ENCODE measurements at places on chromosomes 5 and 9.

- DNase-seq: no peak
Observed at GRCh38 chr9:22073349-22073748, 64.2 kb upstream of the CDKN2B start.

DNA sequence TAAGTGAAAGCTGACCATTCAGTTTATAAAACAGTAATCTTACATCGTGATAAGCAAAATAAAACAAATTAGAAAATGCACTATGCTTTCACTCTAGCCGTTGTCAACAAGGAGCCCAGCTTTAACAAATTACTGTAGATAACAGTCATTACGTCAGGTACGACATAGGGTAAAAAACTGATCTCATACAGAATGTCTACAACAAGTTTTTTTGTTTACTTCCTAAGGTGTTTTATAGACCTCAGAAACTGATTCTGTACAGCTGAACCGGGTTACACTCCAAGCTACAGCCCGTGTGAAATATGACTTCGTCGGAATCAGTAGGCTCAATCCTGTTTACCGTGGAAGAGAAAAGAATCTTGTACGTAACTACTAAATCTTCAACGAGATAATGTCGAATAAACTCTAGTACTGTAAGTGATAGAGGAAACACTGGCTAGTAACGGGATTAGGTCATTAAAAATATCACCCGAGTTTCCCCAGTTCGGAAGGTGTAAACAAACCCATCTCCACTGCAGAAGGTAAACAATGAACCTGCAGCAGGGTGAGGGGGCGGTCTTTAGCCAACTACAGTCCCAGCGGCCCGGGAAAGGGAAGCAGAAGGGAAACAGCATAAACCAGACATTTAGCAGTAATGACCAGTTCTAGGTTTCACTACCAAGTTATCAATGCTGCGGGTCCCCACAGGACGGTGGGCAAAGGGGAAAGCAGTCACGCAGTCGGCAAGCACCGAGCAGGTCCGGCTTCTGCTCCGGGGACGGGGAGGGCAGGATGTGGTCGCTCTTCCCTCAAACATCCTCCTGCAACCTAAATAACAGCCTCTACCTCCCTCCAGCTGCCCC, 1.1 kb downstream of the RICTOR start:
- DNase-seq: peak; percentile 43

DNA sequence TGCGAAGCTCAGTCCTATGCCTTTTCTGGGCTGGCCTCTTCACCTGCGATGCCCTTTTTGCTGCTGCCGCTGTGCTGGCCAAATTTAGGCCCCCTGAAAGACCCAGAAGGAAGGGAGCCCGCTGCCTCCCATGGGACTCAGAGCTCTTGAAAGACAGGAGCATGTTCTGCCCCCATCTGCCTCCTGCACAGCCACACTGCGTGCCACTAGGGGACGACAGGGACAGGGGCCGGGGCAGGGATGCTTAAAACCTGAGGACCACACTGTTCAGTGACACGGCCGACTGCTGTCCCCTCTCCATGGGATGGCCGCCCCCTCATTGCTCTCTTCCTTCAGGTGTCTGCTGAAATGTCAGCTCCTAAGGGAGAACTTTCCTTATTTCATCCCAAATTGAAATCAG, 132.4 kb downstream of the ADAMTS2 start:
- DNase-seq: no peak

- no peak for DNase-seq
Observed at GRCh38 chr5:127609957-127610356, 38.9 kb upstream of the CTXN3 start.

DNA sequence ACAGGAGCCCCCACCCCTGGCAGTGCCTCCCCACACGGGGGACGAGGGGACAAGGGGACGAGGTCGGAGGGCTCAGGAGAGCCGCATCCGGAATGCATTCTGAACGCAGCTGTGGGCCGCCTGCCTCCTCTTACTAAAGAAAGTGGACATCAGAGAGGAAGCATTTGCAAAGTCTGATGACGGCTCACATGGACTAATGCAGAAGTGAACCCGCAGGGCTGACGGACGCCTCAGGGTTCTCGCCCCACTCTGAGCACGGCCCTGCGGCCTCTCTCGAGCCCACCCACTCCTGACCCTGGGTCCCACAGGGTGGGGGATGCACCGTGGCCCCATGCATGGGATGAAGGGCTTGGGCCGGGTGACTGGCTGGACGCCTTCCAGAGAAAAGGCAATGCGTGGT, 5.9 kb downstream of the LPCAT1 start:
- no peak for DNase-seq

- no peak for DNase-seq
Observed at GRCh38 chr5:110727025-110727314, 499 bp upstream of the TMEM232 start.

- DNase-seq: no peak
Observed at GRCh38 chr5:135073761-135074345, 39.8 kb upstream of the PITX1 start.

DNA sequence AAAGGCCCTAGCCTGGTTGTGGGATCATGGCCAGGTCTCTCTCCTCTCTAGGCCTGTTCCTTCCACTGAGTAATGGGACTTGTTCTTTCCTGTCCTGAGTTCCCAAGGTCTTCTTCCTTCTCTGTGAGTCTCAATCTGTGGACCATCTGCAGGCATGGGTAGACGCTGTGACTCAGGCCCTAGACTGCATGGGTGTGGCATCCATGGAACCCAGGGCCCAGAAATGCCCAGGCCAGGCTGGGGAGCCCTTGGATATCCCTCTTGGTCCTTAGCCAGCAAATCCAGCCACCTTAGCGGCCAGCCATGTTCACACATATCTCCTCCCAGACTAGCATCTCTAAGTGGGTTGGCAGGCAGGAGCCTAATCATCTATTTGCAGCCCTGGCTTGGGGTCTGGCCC, 2.3 kb upstream of the ACSL6 start:
- DNase-seq: no peak

- no peak for DNase-seq
Observed at GRCh38 chr9:109640580-109641371, 139.2 kb upstream of the PALM2AKAP2 start.

GRCh38 chr9:120043448-120043847, 536.5 kb downstream of the CDK5RAP2 start:
- DNase-seq: no peak

- DNase-seq: no peak
Observed at GRCh38 chr9:123485216-123485615, 129.2 kb downstream of the CRB2 start.

- no peak for DNase-seq
Observed at GRCh38 chr9:70133253-70134208, 89.9 kb downstream of the MAMDC2 start.

GRCh38 chr9:109463924-109464625, 34.0 kb downstream of the PTPN3 start:
- no peak for DNase-seq

GRCh38 chr5:51347704-51348103, 35.5 kb upstream of the ISL1 start:
- no peak for DNase-seq

- DNase-seq: no peak
Observed at GRCh38 chr5:105630803-105631202, 2039.9 kb downstream of the EFNA5 start.

DNA sequence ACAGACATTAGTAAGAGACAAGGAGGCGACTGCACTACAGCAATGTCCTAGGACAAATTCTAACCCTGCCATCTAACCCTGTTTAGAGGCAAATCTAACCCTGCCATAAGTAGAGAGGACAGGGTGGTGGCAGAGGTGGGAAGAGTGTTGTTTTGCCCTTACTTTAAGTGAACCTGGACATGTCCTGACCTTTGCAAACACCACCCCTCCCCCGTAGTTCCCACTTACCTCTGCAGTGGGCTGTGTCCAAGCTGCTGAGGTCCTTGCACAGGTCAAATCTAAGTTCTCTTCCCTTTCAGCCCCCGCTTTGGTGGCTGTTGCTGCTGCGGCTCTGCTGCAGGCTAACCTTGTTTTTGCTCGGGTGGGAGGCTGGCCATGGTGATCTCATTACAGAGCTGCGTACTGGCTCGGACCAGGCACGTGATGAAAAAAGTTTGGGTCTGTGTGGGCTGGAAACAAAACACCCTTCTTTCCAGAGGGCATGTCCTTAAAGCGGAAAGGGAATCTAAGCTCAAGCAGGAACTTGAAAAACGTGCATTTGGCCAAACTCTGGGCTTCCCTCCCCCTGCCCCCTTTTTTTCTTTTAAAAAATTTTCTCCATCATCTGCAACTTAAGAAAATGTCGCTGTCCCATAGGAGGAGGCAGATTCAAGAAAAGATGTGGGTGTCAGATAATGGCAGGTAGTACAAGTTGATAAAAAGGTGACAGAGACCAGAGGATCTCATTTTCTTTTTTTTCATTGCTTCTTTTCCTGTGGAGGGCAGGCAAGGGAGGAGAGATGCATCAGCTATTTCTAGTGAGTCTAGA, at the start of gene FAXDC2:
Gene FAXDC2 (minus strand): TSS at position 349 of the 808 bp plus-strand sequence. CDS start 12,425 bp downstream, outside the sequence.
- DNase-seq: no peak

DNA sequence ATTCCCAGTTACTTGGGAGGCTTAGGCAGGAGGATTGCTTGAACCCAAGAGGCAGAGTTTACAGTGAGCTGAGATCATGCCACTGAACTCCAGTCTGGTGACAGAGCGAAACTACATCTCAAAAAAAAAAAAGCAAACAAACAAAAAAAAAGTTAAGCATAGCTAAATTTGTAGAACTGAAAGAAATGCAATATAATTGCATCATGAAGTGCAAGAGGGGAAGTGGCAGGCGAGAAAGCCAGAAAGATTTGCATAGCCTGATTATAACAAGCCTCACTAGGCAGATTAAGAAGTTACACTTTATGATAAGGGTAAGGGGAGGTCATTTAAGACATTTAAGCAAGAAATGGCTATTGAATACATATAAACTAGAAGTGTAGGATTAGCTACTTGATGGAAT, 187.1 kb downstream of the EDIL3 start:
- no peak for DNase-seq

GRCh38 chr5:153491038-153491744, 721 bp downstream of the GRIA1 start:
- no peak for DNase-seq

DNA sequence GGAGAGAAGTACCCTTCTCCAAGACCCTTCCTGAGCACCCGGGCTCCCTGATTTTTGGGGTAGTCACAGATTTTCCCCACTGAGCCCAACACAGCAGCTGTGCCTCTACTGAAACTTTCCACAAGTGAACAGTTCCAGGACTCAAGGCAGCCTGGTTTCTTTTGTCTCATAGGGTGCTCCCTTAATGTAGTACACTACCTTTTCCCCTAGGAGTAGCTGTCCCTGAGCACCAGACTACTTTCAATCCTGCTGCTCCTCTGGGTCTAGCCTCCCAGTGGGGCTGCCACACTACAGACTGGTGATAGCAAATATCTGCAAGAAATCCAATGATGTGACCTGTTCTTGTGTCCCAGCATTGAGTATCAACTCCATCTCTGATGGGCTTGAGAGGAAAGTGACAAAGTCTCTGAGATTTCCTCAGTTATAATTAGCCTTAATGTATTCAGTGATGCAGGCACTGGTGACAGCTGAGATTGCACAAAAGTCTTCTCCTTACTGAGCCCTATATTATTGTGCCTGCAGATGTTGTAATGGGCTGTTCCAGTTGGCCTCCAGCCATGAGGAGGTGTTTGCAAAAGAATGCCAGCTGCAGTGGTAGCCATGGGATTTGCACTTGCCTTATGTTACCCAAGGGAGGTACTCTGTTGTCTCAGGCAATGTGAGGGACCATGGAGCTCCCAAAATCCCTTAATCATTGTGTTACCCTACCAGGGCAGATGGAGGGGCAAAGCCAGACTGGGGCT, 1802.5 kb downstream of the EFNA5 start:
- DNase-seq: no peak

- no peak for DNase-seq
Observed at GRCh38 chr5:14109041-14109747, 33.9 kb upstream of the TRIO start.

- no peak for DNase-seq
Observed at GRCh38 chr9:16519001-16519400, 351.5 kb downstream of the BNC2 start.

- DNase-seq: no peak
Observed at GRCh38 chr9:134328341-134328840, 2.1 kb downstream of the RXRA start.

DNA sequence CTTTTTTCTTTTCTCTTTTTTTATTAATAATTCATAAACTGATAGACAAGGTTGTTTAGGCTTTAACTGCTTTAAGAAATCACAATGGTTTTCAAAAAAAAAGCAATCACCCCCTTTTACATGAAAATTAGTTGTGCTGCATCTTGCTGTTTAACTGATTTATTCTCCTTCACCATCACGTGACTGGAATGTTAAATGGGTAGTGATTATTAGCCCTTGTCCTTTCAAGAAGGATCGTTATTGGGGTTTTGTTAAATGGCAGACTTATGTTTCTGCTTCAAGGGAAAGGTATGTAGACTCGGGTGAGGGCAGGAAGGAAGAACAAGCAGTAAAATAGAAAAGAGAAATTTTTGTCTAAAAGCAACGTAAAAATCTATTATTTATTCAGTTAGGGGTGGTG, 175.6 kb upstream of the TLE4 start:
- DNase-seq: no peak

DNA sequence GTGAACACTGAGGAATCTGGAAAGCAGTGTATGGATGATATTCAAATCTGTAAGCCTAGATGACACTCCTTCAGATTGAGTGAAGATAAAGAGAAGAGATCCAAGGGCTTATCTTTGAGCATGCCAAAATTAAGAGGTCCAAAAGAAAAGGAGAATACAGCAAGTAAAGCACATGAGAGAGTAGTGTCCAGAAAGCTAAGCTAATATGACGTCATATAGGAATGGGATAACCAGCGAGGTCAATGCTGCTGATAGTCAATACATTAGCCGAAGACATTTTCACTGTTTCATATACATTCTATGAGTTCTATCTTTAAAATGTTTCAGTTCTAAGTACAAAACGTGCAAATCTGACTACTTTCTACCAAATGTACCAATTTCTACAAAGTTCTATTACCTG, 975.8 kb downstream of the TLE4 start:
- no peak for DNase-seq

- DNase-seq: no peak
Observed at GRCh38 chr5:1390861-1391600, 46.1 kb upstream of the CLPTM1L start.

DNA sequence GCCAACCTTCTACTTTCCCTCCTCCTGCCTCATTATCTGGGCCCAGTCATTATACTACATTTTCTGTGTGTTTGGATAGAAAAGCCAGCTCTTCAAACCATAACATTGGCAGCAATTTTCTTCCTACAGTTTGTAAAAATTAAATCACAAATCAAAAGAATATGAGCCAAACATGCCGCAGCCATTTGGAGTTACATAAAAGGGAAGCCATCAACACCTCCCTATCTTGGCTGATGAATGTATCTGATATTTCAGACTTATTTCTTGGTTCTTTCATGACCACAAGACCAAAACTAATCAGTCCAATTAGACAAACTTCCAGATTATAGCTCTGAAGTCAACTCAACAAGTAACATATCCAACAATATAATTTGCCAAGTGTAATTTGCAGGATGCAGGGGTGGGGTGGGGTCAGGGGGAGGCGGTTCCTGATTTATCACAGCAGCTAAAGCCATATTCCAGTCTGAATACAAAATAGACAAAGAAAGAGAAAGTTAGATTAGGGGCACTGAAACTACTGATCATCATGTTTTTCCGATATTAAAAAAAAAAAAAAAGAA, 89.4 kb upstream of the CNTLN start:
- no peak for DNase-seq

GRCh38 chr5:77957931-77958521, 181.9 kb upstream of the TBCA start:
- DNase-seq: no peak

Data from GDM1 (cell line).